ENCODE measurements at places on chromosomes 6 and 20. TPM values are rescaled to one million over a fixed set of nuclear protein-coding genes. Genes with fewer than 3 reads are reported as not detected.

GRCh38 chr20:37389844-37390275 is 43.9 kb downstream of the SRC start:
- no peaks in the 10 kb centered on the region for H3K4me1 ChIP-seq
- no peak overlapping the region for H3K4me3 ChIP-seq
- DNase-seq: no peak
- H3K27me3 ChIP-seq: no peaks in the 10 kb centered on the region

GRCh38 chr6:38495922-38496635 is 143.7 kb downstream of the BTBD9 start:
- no peaks in the 10 kb centered on the region for H3K27me3 ChIP-seq
- H3K27ac ChIP-seq: no peak overlapping the region
- no peaks in the 10 kb centered on the region for H3K36me3 ChIP-seq
- no peak overlapping the region for H3K4me3 ChIP-seq
- no peak for DNase-seq

Gene C20orf144
- 0.20 TPM for total RNA-seq

GRCh38 chr6:35484921-35485392 is 11.9 kb downstream of the TEAD3 start:
- peak; percentile 78 for DNase-seq
- peaks cover 55% of the 10 kb centered on the region for H3K4me1 ChIP-seq
- no peaks in the 10 kb centered on the region for H3K27me3 ChIP-seq
- peak overlapping the region; percentile 99 for H3K27ac ChIP-seq
- no peaks in the 10 kb centered on the region for H3K36me3 ChIP-seq

Gene METTL24
- not detected for total RNA-seq

Gene POFUT1
- 51.3 TPM for total RNA-seq

DNA sequence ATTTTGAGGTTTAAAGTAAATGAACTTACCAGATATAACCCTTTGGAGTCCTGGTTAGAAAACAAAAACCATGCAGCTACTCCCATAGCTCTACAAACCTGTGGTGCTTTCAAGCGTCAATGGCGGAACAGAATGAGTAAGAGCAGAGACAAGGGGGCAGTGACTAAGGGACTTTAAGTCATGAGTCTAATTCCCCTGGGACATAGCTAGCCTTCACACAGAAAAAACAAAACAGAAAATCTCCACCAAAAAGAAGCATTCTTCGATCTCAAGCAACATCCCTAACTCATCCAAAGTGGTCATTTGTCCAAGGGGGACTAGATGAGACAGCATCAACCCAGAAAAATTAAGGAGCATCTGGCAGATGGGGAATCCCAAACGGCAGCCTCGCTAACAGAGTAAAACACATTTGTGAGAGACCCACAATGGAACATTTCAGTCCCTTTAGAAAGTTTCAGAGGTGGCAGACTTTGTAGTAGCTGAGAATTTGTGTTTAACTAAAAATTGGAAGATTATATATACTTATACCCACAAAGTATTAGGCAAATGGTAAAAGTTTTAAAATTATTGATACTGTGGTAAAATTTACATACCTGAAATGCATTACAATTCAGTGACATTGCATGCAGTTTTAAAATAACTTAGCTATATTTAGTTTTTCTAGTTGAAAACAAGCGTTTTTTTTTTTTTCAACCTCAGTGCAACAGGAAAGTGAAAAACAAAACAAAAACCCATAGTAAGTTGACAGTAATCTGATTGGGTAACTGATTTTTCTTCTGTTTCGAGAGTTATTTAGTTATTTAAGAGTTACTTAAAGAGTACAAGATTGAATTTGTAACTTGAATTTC is 67.5 kb downstream of the KCNQ5 start:
- no peaks in the 10 kb centered on the region for H3K4me1 ChIP-seq
- no peak overlapping the region for H3K4me3 ChIP-seq
- no peak for DNase-seq
- no peaks in the 10 kb centered on the region for H3K27me3 ChIP-seq

Gene JAG1
- 42.9 TPM for total RNA-seq

Gene DLL1
- not detected for total RNA-seq

GRCh38 chr6:127813699-127814027 is 87.2 kb downstream of the THEMIS start:
- H3K27ac ChIP-seq: no peak overlapping the region
- H3K4me1 ChIP-seq: no peaks in the 10 kb centered on the region
- H3K4me3 ChIP-seq: no peak overlapping the region
- DNase-seq: no peak
- no peaks in the 10 kb centered on the region for H3K27me3 ChIP-seq

GRCh38 chr6:159357211-159357915 is 188.2 kb downstream of the FNDC1 start:
- H3K36me3 ChIP-seq: no peaks in the 10 kb centered on the region
- no peak for DNase-seq
- H3K27me3 ChIP-seq: peaks cover 6% of the 10 kb centered on the region
- no peak overlapping the region for H3K4me3 ChIP-seq

DNA sequence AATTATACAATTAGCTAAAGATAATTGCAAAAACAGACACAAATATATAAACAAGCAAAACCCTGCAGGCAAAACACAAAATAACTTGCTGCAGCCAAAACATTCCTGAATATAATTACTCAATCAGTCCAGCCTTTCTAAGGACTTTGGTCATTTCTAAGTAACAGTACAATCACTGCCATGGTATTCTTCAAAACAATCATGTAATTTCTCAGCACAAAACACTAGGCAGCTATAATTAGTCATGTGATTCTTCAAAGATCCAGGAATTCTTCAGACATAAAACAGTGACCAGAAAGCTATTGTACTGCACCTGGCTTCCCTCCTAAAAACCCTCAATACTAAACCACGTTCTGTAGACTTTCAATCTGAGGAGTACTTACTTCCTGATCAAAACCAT is 881.1 kb downstream of the EPHA7 start:
- no peaks in the 10 kb centered on the region for H3K36me3 ChIP-seq
- DNase-seq: no peak
- no peaks in the 10 kb centered on the region for H3K27me3 ChIP-seq
- H3K4me1 ChIP-seq: no peaks in the 10 kb centered on the region
- H3K27ac ChIP-seq: no peak overlapping the region
- H3K4me3 ChIP-seq: no peak overlapping the region

- H3K36me3 ChIP-seq: no peaks in the 10 kb centered on the region
- DNase-seq: no peak
- H3K27ac ChIP-seq: no peak overlapping the region
- H3K27me3 ChIP-seq: no peaks in the 10 kb centered on the region
These were observed 379.2 kb downstream of the BMP2 start for GRCh38 chr20:7146552-7147219.

Measured in PC-9 (cell line).